ENCODE measurements at places on chromosomes 16 and 17.

DNA sequence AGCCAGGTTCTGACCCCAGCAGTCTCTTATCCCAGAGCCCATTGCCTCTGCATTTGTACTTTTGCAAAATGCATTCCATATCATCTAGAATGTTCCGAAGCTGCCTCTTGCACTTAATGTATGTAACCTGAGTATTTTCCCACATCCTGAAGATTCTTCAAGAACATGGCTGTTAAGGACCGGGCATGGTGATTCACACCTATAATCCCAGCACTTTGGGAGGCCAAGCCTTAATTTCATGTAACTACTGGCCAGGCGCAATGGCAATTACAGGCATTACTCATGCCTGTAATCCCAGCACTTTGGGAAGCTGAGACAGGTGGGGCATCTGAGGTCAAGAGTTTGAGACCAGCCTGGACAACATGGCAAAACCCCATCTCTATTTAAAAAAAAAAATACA, 31.7 kb upstream of the GAN start:
- DNase-seq, result no peak

- DNase-seq, result no peak
Measured at GRCh38 chr17:393806-394717, 41.5 kb upstream of the RPH3AL start.

DNA sequence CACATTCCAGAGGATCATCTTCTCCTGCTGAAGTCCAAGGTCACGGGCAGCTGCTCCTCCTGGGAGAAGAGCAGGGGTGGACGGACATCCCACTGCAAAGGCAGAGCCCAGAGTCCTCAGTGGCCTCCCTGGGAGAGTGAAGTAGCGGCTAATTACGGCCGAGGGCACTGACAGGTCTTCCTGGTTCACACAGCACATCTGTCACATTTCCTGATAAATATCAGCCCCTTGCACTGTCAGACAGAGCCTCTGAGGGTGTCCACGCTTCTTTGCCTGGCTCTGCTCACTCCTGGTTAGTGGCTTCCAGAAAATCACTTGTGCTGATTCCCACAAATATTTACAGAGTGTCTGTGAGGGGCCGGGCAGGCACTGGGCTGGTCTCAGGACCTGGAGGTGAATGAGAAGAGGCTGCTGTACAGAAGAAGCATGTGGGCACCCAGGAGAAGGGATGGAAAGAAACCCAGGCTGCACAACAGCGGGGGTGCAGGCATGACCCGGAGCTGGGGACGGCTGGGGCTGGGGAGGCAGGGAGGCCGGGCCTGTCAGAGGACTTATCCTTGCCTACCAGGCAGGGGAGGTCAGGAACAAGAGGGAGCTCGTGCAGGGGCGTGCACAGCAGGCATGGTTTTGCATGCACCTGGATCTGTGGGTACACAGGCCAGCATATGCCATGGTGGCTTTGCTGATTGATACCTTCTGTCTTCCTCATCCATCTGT, 258.2 kb upstream of the TNRC6C start:
- DNase-seq, result no peak

DNA sequence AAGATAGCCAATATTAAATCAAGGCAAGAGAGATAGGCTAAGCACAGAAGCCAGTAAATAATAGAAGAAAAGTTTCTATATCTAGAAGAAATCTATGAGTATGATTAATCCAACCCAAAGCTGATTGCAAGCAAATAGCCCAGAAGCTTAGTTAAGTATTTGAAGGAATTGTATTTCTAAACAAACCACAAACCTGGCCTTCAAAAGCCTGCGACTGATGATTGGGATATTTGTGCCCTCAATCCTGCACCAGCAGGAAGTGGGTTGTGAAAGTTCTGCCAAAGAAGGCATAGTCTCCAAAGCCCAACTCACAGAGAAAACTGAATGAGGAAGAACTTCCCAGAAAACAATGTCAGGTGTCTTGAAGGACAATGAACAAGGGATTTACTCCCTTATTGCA, 114.5 kb upstream of the C17orf78 start:
- DNase-seq, result no peak

GRCh38 chr17:16171613-16172012, 43.7 kb downstream of the NCOR1 start:
- no peak for DNase-seq

DNA sequence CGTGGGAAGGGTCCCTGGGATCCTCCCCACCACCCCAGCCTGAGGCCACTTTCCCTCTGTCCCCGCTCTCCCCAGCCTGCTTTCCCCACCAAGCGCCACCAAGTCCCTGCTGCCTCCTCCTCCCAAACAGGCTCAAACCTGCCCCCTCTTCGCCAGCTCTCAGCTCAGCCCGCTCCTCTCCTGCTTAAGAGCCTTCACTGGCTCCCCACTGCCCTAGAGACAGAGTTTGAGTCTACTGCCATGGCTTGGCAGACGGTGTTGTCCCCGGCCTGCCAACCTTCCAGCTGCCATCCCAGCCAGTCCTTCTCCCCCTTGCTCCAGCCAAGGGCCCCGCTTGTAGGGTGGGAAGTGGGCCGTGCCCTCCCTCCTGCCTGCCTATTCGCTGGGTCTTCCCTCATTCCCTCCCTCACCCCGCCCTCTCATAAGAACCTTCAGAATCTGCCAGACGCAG, 11.1 kb downstream of the IL4R start:
- no peak for DNase-seq

- DNase-seq, result no peak
Measured at GRCh38 chr16:56346131-56346890, 79.0 kb downstream of the AMFR start.

DNA sequence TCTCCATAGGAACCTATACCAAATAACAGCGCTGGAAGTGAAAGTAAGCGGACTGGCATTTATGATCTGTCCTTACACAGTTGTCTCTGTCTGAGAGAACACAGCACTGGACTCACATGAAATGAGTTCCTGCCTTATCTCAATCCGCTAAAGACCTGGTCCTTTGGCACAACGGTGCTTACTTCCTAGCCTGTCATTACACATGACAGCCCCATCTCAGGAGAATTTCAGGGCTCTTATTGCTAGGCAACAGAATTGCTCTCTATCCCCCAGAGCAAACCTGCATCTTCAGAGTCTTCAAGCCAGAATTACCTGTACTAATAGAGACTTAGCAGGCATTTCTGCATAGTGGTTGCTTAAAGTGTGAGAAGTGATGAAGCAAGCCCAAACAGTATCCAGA, 4.3 kb downstream of the KCNJ2 start:
- DNase-seq, result no peak

DNA sequence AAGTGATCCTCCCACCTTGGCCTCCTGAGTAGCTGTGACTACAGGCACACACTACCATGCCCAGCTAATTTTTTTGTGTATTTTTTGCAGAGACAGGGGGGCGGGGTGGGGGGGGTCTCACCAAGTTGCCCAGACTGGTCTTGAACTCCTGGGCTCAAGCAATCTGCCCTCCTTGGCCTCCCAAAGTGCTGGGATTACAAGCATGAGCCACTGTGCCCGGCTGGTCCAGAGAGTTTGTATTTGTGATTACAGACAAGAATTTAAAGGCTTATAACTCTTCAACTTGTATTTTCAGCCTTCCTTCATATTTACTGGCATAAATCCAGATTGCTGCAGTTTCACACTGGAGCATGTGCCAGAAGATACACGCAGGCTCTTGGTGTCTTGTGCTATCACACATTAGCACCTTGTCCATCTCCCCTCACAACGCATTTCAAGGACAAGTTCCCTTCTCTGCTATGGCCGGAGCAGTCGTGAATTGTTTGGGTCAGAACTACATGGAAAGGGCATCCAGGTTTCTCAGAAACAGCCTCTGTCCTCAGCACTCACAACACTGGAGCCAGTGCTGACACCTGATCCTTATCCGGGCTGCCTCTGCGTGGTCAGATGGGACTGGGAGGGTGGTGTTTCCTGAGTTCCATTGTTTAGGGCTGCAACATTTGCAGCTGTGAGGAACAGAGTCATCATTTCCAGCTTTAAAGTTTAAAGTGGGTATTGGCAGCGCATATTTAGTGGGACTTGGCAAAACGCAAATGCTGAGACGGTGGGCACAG, 28.1 kb downstream of the WSCD1 start:
- DNase-seq, result no peak

- no peak for DNase-seq
Measured at GRCh38 chr16:80875616-80876015, 71.2 kb upstream of the CDYL2 start.

DNA sequence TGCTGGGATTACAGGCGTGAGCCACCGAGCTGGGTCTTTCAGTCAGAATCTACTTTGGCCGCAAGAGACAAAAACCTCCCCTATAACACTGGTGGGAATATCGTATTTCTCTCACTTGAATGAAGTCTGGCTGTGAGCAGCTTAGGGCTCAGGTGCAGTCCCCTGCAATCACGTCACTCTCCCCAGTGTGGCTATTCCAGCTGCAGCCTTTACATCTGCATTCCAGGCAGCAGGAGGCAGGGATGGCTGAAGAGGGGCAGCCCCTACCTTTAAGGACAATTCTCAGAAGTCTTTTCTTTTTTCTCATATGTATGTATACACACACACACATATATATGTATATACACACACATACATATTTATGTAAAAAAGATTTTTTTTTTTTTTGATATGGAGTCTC, 3.0 kb downstream of the DEF8 start:
- no peak for DNase-seq
